ENCODE measurements at places on chromosomes 1 and 21.

- no peak for DNase-seq
These were observed 33.4 kb upstream of the USH2A start for GRCh38 chr1:216456682-216457081.

GRCh38 chr1:55634516-55634915 lies 419.4 kb upstream of the USP24 start:
- no peak for DNase-seq

DNA sequence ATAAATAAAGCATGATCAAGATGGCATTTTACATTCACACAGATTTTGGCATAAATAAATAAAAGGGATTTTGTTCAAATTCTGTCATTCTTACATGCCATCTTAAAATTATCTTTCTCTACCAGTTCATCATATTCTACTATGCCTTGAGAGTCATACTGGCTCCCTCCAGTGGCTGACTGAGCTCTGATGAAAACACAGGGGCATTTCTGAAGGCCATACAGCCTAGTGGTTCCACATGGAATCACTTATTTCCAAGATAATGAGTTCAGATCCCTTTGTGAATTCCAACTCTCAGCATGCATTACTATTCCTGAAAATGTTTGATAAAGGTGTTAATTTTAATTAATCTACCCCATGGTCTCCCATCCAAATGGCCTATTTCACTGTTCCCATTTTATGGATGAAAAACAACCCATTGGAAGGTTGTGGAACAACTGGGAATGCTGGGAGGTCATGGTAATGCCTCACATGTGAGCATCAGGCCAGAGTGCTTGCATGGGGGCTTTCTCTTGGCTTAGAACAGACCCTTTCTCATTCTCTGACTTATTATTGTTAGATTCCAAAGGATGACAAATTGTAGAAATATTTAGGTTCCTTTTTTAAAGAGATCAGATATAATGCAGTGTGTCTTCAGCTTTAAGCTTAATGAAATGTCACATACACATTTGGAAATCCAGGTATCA lies 622.4 kb upstream of the PKN2 start:
- DNase-seq: no peak

DNA sequence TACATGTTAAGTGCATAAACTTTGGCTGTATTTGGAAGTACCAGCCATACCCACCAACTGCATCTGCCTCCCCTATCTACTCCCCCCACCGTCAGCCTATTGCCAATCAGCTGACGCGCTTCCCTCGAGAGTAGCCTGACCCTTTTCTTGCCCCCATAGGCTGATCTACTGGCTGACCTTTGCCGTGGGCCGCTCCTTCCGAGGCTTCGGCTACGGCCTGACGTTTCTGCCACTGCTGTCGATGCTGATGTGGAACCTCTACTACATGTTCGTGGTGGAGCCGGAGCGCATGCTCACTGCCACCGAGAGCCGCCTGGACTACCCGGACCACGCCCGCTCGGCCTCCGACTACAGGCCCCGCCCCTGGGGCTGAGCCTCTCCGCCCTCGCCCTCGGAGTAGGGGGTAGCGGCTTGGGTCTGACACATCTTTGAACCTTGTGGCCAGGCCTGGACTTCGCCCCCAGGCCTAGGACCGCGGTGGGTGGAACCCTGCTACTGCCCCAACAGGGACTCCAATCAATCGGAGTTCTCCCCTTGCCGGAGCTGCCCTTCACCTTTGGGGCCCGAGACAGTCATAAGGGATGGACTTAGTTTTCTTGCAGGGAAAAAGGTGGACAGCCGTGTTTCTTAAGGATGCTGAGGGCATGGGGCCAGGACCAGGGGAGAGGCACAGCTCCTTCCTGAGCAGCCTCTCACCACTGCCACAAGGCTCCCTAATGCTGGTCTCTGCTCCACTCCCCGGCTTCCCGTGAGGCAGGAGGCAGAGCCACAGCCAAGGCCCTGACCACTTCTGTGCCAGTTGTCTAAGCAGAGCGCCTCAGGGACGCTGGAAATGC lies 4.0 kb downstream of the GLMP start:
- peak; percentile 96 for DNase-seq

- DNase-seq: no peak
These were observed at the start of gene FAAH for GRCh38 chr1:46394108-46394871. Gene FAAH, plus strand, starts transcription at chr1:46394317. Its CDS starts 32 bp downstream, at chr1:46394349.

- DNase-seq: no peak
These were observed 425 bp upstream of the TADA1 start for GRCh38 chr1:166876540-166876838.

DNA sequence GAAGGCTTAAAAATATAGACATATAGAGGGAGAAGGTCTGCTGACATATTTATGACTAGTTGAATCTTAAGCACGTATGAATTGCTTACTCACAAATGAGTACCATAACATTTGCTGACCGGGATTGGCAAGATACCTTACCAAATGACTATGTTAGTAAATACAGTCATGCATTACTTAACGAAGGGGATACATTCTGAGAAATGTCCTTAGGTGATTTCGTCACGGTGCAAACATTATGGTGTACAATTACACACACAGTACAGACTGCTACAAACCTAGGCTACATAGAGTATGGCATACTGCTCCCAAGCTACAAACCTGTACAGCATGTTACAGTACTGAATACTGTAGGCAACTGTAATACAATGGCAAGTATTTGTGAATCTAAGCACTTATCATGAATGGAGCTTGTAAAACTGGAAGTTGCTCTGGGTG lies 19.4 kb upstream of the UBE2U start:
- no peak for DNase-seq
